Memory B cell (primary cell): ENCODE measurements at places on chromosomes 6 and 20.

DNA sequence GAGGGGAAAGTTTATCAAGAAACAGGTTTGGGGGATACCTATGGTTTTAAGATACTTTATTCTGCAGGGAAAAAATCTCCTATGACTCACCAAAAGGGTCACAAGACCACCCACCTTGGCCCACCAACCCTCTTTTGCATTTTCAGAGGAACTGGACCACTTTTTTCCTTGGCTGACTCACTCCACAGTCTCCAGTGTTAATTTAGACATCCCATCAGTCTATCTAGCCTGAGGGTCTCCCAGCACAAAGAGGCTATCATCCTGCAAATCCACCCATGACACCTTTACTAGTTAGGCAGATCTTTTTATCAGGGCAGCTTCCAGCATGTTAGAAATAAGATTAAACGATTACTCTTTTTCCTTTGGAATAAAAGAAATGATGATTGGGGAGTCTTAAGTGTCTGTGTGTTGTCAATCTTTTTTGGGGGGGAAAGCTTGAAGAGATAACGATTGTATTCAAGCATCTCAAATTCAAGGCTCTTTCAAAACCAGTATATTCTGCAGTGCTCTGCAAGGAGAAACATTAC is 138.1 kb upstream of the RIN2 start:
- H3K36me3 ChIP-seq = no peaks in the 10 kb centered on the region
- H3K27me3 ChIP-seq = peaks cover 12% of the 10 kb centered on the region
- H3K4me3 ChIP-seq = no peak overlapping the region

- peaks cover 5% of the 10 kb centered on the region for H3K27me3 ChIP-seq
- peaks cover 26% of the 10 kb centered on the region for H3K4me1 ChIP-seq
- peak overlapping the region; percentile 96 for H3K27ac ChIP-seq
- H3K4me3 ChIP-seq = no peak overlapping the region
- DNase-seq = no peak
These were observed 7.1 kb upstream of the ZBP1 start for GRCh38 chr20:57627339-57627738.

DNA sequence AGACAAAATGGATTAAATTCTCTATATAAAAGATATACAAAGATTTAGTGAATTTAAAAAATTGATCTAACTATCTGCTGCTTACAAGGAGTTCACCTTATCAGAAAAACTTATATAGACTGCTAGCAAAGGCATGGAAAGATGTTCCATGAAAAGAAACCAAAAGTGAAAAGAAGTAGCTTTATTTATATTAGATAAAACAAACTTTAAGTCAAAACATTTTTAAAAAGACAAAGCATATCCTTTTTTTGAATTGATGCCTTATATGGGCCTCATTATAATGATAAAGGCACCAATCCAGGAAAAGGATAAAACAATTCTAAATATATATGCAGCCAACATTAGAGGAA is 334.2 kb downstream of the MEI4 start:
- H3K27me3 ChIP-seq = no peaks in the 10 kb centered on the region

DNA sequence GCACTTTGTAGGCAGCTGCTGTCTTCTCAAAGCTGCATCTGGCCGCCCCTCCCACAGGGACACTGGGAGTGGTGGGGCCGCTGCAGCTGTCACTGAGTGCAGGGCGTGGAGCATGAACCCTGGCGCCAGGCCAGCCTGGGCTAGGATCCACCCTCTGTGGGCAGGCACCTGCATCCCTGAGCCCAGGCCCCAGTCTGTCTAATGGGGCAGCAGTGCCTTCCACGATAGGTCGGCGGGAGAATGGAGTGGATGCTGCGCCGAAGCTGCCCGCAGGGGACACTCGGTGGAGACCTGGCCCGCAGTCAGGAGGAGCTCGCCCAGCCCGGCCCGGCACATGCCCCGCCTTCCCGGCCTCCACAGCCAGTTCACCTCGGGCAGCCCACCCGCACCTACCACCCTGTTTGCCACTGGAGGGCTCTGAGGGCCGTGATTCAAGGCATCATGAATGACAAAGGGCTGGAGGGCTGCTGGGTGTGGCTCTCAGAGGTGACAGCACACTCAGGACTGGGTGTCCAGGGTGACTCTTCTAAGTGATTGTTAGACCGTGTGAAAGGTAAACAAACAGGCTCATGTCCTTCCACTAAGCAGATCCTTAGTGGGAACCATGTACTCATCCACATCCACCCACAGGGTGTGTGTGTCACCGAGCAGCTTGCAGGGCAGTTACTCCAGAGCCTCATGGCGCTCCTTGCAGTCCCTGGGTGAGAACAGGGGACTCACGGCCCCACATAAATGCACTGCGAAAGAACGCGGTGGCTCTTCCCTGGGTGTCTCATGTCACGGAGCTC is 133.9 kb downstream of the AGPAT4 start:
- H3K27me3 ChIP-seq = no peaks in the 10 kb centered on the region
- H3K4me1 ChIP-seq = no peaks in the 10 kb centered on the region
- DNase-seq = no peak
- no peak overlapping the region for H3K4me3 ChIP-seq
- H3K36me3 ChIP-seq = peaks cover 3% of the 10 kb centered on the region

DNA sequence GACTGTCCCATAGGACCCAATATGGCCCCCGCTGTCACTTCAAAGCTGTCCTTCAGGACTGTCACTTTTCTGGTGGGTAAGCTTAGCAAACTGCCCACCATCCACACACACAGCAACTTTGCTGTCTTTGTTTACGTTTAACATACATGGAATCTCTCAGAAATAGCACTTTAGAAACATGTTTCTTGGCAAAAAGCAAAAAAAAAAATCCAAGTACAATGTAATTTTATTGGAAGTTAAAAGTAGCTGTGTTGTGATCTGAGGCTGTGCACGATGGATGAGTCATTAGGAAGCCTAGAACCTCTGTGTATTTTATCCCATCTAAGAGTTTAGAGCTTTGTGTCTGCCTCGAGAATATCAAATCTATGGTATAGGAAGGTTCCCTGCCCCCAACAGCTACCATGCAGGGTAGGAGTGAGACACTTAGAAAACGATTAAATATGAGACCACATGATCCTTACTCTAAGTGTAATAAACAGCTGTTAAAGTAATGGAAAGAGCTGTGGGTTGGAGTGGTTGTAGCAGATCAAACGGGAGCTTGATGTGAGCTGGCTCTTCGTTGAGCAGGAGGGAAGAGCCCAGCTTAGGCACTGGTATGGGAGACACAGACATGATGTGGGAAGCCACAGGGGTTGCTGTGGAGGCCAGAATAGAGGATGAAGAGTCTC is 119.5 kb downstream of the PLEKHG1 start:
- H3K36me3 ChIP-seq = peaks cover 18% of the 10 kb centered on the region
- H3K27me3 ChIP-seq = no peaks in the 10 kb centered on the region
- DNase-seq = no peak
- H3K4me3 ChIP-seq = no peak overlapping the region
- H3K4me1 ChIP-seq = peaks cover 42% of the 10 kb centered on the region

DNA sequence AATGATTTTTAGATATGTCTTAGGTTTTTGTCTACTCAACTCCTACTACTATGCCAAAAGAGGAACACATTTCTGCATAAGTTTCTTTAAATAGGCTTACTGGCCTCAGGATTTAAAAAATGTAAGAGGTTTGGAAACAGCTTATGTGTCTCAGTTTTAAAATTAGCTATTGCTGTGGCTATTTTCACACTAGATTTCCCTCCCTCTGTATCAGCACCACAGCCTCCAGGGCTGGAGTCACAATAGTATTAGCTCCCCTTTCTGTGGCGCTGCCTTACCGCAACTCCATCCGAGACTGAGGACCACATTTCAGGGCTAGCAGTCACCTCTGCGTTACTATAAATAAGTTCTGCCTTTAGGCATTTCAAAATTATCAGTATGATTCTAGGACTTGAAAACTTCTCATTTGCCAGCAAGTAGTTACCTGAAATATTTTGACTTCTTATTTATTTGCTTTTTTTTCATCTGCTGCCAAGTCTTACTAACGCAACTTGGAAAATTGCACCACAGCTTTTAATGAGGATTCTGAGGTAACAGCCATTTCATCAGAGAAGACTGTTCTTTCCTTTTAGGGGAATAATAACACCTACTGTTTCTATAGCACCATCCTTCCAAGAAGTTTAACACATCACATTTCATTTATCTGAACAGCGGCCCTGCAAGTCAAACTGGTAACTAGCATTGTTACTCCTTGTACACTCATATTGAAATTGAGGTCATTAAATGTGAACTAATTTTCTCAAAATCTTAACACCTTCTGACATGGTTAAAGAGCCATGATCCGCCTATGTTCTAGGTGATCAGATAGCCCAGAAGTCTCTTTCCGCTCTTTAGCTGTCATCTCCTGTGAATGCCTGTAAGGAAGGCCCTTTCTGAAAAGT is 105.9 kb downstream of the GJA10 start:
- no peak overlapping the region for H3K27ac ChIP-seq
- peaks cover 24% of the 10 kb centered on the region for H3K36me3 ChIP-seq
- no peak for DNase-seq
- H3K4me1 ChIP-seq = peaks cover 3% of the 10 kb centered on the region
- H3K27me3 ChIP-seq = no peaks in the 10 kb centered on the region
- H3K4me3 ChIP-seq = no peak overlapping the region

- H3K27ac ChIP-seq = no peak overlapping the region
- peaks cover 27% of the 10 kb centered on the region for H3K4me1 ChIP-seq
- DNase-seq = no peak
- no peaks in the 10 kb centered on the region for H3K36me3 ChIP-seq
- H3K4me3 ChIP-seq = no peak overlapping the region
- H3K27me3 ChIP-seq = no peaks in the 10 kb centered on the region
These were observed 6.9 kb downstream of the SESN1 start for GRCh38 chr6:109087661-109088264.

- peaks cover 8% of the 10 kb centered on the region for H3K27me3 ChIP-seq
- DNase-seq = no peak
- no peaks in the 10 kb centered on the region for H3K36me3 ChIP-seq
- H3K4me3 ChIP-seq = no peak overlapping the region
- no peak overlapping the region for H3K27ac ChIP-seq
- H3K4me1 ChIP-seq = no peaks in the 10 kb centered on the region
These were observed 56.7 kb downstream of the HDDC2 start for GRCh38 chr6:125245109-125245508.

- H3K27me3 ChIP-seq = peaks cover 16% of the 10 kb centered on the region
- no peak overlapping the region for H3K27ac ChIP-seq
- H3K4me3 ChIP-seq = no peak overlapping the region
- DNase-seq = no peak
These were observed 1.7 kb upstream of the COL9A1 start for GRCh38 chr6:70304616-70305015.

DNA sequence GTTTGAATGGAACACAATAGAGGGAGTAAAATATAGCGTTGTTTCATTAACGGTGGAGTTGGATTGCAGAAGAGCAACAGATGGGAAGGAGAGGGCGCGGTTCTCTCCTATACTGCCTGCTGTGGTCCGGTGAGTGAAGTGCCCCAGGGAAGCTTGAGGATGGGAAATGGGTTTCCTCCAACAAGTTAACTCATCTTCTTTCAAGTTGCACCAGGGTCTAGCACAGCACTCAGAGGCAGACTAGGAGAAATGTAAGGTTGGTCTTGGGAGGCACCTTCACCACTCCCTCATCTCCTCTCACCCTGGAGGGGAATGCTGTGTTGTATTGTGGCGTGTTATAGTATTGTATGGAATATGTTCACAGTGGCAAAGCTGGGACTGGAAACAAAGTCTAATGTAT is 96.9 kb upstream of the SLC24A3 start:
- no peaks in the 10 kb centered on the region for H3K36me3 ChIP-seq
- no peak for DNase-seq
- H3K27me3 ChIP-seq = peaks cover 2% of the 10 kb centered on the region
- H3K4me3 ChIP-seq = no peak overlapping the region
- no peaks in the 10 kb centered on the region for H3K4me1 ChIP-seq

- peak overlapping the region; percentile 67 for H3K4me3 ChIP-seq
- H3K27ac ChIP-seq = peak overlapping the region; percentile 80
- peaks cover 20% of the 10 kb centered on the region for H3K4me1 ChIP-seq
- DNase-seq = peak; percentile 60
These were observed 307 bp downstream of the RANBP9 start for GRCh38 chr6:13711324-13711732.

DNA sequence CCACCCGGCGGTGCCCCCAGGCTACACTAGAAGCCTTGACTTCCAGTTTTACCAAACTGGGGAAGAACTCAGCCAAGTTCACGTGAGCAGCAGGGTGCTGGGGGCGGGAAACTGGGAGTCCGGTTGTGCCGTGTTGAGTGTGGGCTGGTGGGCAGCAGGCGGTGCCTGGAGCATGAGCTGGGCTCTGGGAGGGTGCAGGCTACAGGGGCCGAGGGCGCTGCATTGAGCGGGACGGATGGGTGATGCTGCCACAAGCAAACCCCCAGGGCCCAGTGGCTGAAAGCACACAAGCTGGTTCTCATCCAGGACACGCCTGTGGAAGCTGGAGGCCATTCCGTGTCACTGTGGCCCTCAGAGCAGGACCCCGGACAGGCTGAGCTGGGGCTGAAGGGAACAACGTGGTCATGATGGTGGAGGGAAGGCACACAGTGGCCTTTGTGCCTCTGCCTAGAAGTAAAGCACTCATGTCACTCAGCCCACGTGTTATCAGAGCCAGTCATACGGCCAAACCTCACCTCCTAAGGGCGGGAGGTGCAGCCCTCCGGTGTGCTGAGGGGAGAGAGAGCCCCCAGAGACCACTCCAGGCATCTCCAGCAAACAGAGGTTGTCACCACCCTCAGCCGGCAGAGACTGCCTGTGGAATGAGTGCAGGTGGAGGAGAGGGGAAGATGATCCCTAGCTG is 29.5 kb downstream of the RBM38 start:
- H3K4me3 ChIP-seq = no peak overlapping the region
- DNase-seq = no peak
- no peak overlapping the region for H3K27ac ChIP-seq
- peaks cover 17% of the 10 kb centered on the region for H3K4me1 ChIP-seq
- H3K36me3 ChIP-seq = no peaks in the 10 kb centered on the region
- H3K27me3 ChIP-seq = peaks cover 2% of the 10 kb centered on the region

DNA sequence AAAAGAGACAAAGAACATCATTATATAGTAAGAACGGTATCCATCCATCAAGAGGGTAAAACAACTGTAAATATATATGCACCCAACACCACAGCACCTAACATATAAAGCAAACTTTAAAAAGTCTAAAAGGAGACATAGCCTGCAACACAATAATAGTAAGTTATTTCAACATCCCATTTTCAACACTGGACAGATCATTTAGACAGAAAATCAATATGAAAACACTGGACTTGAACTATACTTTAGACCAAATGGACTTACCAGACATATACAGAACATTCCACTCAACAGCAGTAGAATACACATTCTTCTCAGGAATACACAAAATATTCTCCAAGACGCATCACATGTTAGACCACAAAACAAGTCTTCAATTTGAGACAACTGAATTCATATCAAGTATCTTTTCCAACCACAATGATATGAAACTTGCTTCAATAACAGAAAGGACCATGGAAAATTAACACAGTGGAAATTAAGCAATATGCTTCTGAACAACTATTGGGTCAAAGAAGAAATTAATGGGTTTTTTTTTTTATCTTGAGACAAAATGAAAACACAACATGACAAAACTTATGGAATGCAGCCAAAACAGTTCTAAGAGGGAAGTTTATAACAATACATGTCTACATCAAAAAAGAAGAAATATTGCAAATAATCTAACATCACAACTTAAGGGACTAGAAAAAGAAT is 23.9 kb upstream of the ASF1A start:
- peaks cover 32% of the 10 kb centered on the region for H3K36me3 ChIP-seq
- DNase-seq = no peak
- H3K27ac ChIP-seq = no peak overlapping the region
- H3K4me3 ChIP-seq = no peak overlapping the region
- H3K27me3 ChIP-seq = no peaks in the 10 kb centered on the region

GRCh38 chr6:15341311-15342001 is 95.6 kb downstream of the JARID2 start:
- H3K4me1 ChIP-seq = peaks cover 57% of the 10 kb centered on the region
- peak overlapping the region; percentile 74 for H3K27ac ChIP-seq
- H3K36me3 ChIP-seq = no peaks in the 10 kb centered on the region
